T-helper 17 cell (primary cell): ENCODE measurements at places on chromosomes 6 and 20. TPM values are rescaled to one million over a fixed set of nuclear protein-coding genes. Genes with fewer than 3 reads are reported as not detected.

The SRSF12 gene
- not detected for total RNA-seq

The CGA gene
- total RNA-seq = not detected

The RBBP8NL gene
- total RNA-seq = not detected

The PM20D2 gene
- total RNA-seq = 5.5 TPM

The IDH3B gene
- 112 TPM for total RNA-seq

The GID8 gene
- total RNA-seq = 39.9 TPM

The HUS1B gene
- 1.9 TPM for total RNA-seq

The NKAIN4 gene
- not detected for total RNA-seq

The VTA1 gene
- total RNA-seq = 17.2 TPM

- no peak for DNase-seq
Measured at GRCh38 chr6:149457316-149457884, 27.4 kb downstream of the ZC3H12D start.

GRCh38 chr6:132219901-132220300 is 181.4 kb downstream of the MOXD1 start:
- no peak for DNase-seq

GRCh38 chr20:10531848-10532247 is 96.7 kb downstream of the SLX4IP start:
- no peak for DNase-seq

DNA sequence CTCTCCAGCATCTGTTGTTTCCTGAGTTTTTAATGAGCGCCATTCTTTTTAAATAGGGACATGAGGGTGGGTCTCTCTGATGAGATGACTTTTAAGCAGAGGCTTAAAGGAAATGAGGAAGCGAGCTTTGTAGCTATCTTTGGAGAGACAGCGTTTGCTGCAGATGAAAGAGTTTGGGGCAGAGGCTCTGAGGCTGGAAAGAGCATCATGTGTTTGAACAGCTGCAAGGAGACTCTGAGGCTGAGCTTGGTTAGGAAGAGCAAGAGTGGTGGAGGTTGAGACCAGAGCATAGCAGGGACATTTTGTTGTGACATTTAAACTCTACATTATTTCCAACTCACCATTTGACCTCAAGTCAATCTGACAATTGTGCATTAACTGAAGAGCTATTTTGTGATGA is 38.3 kb upstream of the TMX4 start:
- no peak for DNase-seq

DNA sequence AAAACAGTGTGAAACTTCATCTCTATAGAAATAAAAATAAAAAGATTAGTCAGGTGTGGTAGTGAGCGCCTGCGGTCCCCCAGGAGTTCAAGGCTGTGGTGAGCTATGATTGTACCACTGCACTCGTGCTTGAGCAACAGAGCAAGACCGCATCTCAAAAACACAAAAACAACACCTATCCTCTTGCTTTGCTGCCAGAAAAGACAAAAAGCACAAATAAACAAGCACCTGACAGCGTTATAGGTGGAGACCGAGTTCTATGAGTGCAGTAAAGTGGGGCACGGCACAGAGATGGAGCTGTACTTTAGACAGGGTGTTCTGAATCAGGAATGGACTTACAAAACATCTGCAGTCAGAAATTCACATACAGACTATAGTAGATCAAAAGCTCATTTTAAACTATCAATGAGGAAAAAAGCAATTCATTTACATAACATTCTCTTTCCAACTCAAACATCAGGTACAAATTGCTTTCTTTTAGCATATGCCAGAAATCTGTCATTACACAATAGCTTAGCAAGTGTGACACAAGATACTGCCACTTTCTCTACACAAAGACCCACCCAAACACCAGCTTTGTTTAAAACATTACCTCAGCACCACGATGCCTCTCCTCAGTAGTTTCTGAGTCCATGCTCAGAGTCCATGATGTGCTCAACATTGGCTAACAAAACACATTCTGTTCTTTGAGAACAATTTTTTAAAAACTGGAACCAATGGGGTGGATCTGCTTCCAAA is 10.1 kb downstream of the EZR start:
- DNase-seq = no peak

GRCh38 chr6:155090166-155090565 is 95.1 kb downstream of the TIAM2 start:
- no peak for DNase-seq

- DNase-seq = no peak
Measured at GRCh38 chr6:132067286-132067685, 116.1 kb upstream of the CCN2 start.

DNA sequence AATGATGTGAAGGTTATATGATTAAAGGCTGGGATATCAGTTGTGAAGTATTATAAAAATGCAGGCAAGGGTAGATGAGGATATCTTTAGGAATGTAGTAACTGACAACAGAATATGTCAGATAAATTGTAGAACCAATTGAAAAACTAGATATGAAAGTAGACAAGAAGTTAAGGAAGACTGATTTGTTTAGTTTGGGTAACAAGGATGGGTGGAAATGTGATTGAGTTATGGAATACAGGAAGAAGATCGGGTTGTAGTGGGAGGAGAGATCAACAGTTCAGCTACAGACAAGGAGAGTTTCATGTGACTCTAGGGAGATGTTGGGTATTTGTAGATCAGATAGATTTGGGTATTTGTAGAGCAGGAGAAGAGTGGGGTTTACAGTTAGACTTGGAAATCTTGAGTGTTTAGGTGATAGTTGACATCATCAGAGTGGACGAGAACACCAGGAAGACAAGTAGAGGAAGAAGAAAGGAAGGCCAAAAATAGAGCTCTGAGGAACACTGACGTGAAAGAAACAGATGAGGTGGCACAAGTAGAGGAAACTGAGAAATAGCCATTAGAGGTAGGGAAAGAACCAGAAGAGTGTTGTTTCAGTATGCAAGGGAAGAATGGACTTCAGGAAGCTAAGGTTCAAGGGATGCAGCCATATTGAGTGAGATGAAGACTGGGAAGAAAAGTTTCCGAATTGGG is 12.1 kb upstream of the TSPYL1 start:
- no peak for DNase-seq

- no peak for DNase-seq
Measured at GRCh38 chr6:45966340-45966739, 49.3 kb downstream of the CLIC5 start.

GRCh38 chr6:28277746-28278145 is 3.6 kb upstream of the PGBD1 start:
- DNase-seq = no peak
